ENCODE measurements at places on chromosomes 5 and 9.

DNA sequence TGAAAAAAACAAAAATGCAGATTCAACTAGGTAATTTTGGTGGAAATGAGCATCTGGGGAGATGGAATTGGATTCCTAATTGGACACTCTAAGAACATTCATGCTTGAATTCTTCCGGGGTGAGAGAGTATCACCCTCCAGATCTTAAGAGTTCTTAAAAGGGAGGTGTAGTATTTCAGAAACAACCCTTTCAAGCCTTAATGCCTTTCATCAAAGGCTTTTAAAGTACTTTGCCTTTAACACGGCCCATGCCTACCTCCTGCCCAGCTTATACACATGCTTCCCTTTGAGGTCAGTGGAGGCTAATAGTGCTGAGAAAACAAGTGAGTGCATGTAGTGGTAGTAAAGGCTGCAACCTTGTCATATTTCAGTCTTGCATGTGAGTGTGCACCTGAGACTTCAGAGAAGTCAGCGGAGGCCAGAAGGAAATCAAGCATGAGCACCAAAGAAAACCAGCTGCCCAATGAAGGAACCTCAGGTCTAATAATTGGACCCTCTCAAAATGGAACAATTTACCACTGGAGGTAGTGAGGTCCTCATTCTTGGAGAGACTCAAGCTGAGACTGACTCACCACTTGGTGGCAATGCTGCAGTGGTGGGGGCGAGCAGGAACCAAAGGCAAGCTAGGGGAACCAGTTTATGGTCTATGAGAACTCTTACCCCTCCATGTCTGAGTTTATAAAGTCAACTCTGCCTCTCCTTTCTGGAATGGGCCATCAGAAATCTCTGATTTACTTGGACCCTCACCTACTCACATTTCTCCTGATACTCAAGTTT lies 98.4 kb upstream of the GDNF start:
- DNase-seq = no peak

GRCh38 chr5:6183391-6184390 lies 194.7 kb downstream of the MED10 start:
- DNase-seq = no peak

- no peak for DNase-seq
These were observed 16.4 kb upstream of the C5orf58 start for GRCh38 chr5:170216257-170216864.

- DNase-seq = no peak
These were observed 8.6 kb downstream of the RAPGEF1 start for GRCh38 chr9:131731237-131731636.

DNA sequence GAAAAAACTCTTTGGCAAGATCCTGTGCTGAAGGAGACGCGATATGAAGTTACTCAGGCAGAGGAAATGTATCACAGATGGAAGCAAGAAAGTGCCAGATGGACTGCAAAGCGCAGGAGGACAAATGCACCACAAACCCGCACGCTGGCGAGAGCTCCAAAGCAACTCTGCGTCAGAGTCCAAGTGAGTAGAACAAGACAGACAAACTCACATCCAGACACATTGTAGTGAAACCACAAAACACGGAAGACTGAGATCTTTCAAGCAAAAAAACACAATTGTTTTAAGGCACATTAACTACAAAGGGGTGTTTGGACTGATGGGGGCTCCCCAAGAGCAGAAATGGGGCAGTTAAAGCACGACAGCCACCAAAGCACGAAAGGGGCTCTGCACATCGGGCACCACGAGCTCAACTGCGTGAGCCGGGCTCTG lies 39.2 kb upstream of the NKD2 start:
- DNase-seq = no peak

DNA sequence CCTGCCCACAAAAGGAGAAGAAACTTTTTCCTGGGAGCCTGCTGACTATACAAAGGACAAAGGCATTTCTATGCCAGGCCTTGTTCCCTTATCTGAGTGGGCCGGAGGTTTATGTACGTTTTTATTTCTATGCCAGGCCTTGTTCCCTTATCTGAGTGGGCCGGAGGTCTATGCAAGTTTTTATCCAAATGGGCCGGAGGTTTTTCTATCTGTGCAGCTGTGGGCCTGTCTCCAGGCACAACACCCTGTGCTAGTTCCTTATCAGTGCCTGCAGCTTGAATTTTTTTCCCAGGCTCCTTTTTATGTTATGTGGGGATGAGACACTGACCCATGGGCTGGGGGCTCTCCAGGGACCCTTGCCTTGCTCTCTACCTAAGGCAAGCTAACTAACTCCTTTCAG lies 5.5 kb downstream of the SLC25A2 start:
- DNase-seq = no peak

DNA sequence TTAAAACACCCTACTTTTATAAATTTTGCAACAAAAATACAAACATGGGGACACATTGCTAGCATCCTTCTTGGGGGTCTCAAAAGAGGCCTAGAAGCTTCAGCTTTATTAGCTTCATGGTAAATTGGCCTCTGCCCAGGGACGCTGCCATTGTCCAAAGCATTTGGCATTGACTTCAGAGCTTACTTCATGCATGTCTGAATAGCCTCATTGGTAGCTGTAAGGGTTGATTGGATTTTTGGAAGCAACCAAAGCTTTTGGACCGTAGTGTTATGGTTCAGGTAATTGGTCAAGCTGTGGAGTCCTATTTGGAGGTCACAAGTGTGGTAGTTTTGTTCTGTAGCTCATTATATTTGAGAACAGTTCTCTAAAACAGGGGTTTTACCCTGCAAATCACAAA lies 411.7 kb upstream of the SLC24A2 start:
- no peak for DNase-seq

GRCh38 chr5:150022158-150022531 lies 21.6 kb downstream of the HMGXB3 start:
- DNase-seq = no peak

GRCh38 chr5:128163991-128164390 lies 80.4 kb downstream of the SLC12A2 start:
- no peak for DNase-seq

DNA sequence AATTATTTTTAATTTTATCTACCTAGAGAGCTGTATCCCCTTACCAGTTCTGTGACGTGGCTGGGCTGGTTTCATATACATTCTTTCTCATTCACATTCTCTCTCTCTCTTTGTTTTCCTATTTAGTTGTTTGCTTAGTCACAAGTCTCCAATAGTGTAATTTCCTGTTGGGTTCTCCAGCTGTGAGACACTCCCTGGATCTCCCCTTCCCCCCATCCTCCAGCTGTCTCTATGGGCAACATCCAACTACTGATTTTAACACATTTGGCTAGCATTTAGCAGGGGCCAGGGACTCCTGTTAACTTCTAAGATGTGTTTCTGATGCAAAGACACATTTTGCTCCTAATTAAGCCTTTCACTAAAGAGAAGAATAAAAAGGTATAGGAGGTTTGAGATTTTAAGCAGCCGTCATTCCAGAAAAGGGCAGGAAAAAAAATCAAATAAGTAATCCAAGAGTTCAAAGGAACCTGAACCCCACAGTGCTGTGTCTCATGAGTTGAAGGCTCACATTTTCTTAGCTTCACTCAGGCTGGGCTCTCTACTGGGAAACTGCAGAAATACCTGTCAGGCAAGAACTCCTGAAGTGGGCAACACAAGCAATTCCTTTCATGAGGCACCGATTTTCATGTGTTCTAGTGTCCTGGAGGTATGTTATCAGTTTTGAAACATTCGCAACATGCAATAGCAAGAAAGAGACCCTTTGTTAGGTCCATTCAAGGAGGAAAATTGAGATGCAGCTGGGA lies 198.7 kb upstream of the C9orf72 start:
- no peak for DNase-seq

- DNase-seq = no peak
These were observed 3.0 kb downstream of the ZDHHC12 start for GRCh38 chr9:128720841-128721486.

GRCh38 chr9:29282121-29282520 lies 1708.8 kb upstream of the C9orf72 start:
- DNase-seq = no peak

DNA sequence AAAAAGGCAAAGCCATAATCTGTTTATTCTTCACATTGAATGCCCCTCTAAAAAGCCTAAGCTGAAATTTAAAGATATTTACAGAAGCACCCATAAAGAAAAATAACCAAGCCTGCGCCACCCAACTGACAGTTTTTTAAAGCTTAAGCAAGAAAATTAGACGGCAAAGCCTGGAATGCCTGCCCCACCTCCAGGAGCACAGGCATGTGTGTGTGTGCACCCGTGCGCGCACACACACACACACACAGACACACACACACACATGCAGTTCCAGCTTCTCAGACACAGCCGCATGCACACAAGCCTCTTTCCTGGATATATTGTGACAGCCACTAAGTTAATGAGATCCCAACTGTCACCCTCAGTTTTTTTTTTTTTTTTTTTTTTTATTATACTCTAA lies 88.2 kb downstream of the FRMD3 start:
- no peak for DNase-seq

DNA sequence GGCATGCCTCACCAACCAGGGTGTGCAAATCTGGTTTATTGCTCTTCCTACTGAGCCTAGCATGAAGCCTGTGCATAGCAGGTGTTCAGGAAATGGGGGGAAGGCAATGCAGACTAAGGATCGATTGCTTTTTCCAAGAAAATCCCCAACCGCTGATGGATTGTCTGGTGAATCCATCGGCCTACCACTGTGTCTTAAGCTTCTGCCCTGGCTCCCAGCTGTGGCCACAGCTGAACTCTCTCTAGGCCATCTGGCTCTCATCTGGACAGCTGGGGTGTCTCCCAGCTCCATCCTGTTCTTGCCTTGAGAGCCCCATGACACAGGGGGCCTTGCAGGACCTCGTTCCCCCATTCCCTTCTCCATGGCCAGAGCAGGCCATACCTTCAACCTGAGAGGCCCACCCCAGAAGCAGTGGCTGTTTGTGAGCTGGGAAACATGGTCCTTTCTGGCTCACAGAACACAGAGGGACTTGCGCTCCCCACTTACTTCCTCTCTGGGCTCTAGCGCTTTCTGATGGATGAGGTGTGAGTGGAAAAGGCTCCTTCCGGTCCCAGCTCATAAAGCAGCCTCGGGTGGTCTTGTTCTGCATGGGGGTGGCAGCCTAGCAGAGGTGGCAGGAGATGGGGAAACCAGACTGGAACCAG lies 41.8 kb downstream of the COL27A1 start:
- no peak for DNase-seq

- DNase-seq = no peak
These were observed 803.8 kb upstream of the ZNF608 start for GRCh38 chr5:125550274-125550673.

DNA sequence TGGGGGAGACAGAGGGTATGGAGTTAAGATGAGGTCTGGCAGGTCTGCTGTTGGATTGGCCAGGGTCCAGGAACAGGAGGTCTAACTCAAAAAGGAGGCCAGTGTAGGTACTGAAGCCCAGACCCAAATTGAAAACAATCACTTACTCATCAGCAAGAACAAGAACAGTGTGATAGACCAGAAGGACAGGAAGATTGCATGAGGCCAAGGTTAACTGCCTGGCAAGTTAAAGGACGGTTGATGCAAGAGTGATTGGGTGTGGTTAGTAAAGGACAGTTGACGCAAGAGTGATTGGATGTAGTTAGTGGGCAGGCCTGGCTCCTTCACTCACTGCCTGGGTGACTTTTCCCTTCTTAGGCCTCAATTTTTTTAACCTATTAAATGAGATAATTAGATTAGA lies 132.6 kb downstream of the PDZD2 start:
- no peak for DNase-seq

GRCh38 chr5:54793468-54794134 lies 191.8 kb downstream of the ESM1 start:
- DNase-seq = peak; percentile 19

GRCh38 chr5:61822584-61822983 lies 483.4 kb upstream of the KIF2A start:
- no peak for DNase-seq

Measured in activated CD8-positive, alpha-beta memory T cell treated with anti-CD3 and anti-CD28 coated beads for 48 hours (primary cell).